ENCODE measurements at places on chromosomes 7 and 10.
A peak's percentile ranks its signal among the peaks of the same experiment; 100 is the strongest.

GRCh38 chr7:128948976-128949760, 11.4 kb downstream of the IRF5 start:
- H3K4me1 ChIP-seq: no peaks in the 10 kb centered on the region
- no peak overlapping the region for H3K4me3 ChIP-seq
- no peak for DNase-seq
- H3K27ac ChIP-seq: no peak overlapping the region

DNA sequence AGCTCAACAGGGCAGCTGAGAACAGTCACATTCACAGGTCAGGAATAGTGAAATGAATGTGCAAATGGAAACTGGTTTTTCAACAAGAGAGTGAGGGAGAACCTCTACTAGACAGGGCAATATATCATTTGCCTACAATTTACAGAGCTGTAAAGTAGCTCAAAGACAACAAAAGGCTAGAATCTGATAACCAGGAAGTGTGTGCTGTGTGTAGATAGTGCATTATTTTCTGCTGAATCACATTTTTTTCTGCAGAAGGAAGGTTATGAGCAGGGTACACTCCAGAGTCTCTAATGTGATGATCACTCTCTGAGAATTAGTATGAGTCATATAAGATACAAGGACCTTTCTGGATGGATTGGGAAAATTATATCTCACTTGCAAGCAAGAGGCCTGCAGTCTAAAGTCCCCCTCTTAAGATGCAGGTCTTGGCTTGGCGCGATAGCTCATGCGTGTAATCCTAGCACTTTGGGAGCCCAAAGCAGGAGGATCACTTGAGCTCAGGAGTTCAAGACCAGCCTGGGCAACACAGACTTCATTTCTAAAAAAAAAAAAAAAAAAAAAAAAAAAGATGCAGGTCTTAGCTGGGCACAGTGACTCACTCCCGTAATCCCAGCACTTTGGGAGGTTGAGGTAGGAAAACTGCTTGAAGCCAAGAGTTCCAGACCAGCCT, 59.9 kb upstream of the COBL start:
- H3K27ac ChIP-seq: no peak overlapping the region
- no peaks in the 10 kb centered on the region for H3K27me3 ChIP-seq
- H3K4me1 ChIP-seq: no peaks in the 10 kb centered on the region
- DNase-seq: no peak
- no peak overlapping the region for H3K4me3 ChIP-seq

- no peaks in the 10 kb centered on the region for H3K27me3 ChIP-seq
- no peaks in the 10 kb centered on the region for H3K4me1 ChIP-seq
- no peak for DNase-seq
- H3K36me3 ChIP-seq: no peaks in the 10 kb centered on the region
Observed at GRCh38 chr7:96837593-96837992, 127.9 kb upstream of the SEM1 start.

DNA sequence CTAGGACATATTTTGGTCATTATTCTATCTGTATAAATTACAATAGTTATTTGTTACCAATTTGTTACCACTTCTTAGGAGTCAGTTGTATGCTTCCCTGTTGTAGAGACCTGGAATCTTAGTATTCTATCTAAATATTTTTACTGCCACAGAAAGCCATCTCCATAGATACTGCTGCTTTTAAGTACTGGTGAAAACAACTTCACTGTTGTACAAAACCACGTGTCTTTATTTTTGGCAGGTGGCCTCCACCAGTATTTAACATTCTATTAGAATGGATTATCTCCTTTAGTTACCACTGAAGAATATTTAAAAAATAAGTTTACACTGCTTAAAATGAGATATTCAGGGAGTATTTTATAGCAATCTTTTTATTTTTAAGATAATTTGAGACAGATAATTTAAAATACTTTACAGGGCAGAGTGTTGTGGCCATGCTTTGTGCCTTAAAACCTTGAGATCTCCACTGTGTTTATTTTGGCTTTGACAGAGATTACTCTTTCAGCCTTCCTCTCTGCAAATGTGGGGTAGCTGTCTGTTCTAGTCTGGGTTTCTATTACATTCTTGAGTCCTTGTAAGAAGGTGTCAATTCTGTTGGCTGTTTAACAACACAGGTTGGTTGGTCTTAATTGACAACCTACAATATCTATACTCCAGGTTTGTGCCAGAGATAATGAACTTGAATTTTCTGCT, 185.6 kb downstream of the LRRC4 start:
- no peak overlapping the region for H3K4me3 ChIP-seq
- peaks cover 7% of the 10 kb centered on the region for H3K36me3 ChIP-seq
- no peaks in the 10 kb centered on the region for H3K27me3 ChIP-seq

- H3K4me3 ChIP-seq: no peak overlapping the region
- H3K27ac ChIP-seq: peak overlapping the region; percentile 49
- no peak for DNase-seq
- H3K36me3 ChIP-seq: no peaks in the 10 kb centered on the region
- H3K4me1 ChIP-seq: no peaks in the 10 kb centered on the region
- H3K27me3 ChIP-seq: no peaks in the 10 kb centered on the region
Observed at GRCh38 chr7:107396990-107397389, 72.9 kb upstream of the GPR22 start.

GRCh38 chr10:930625-931325, 730 bp downstream of the LARP4B start:
- H3K4me1 ChIP-seq: peaks cover 27% of the 10 kb centered on the region
- H3K4me3 ChIP-seq: peak overlapping the region; percentile 91
- DNase-seq: no peak
- H3K27me3 ChIP-seq: no peaks in the 10 kb centered on the region
- peak overlapping the region; percentile 98 for H3K27ac ChIP-seq

GRCh38 chr10:2910656-2911055, 156.7 kb upstream of the PFKP start:
- H3K36me3 ChIP-seq: no peaks in the 10 kb centered on the region
- no peaks in the 10 kb centered on the region for H3K4me1 ChIP-seq
- H3K4me3 ChIP-seq: no peak overlapping the region
- no peaks in the 10 kb centered on the region for H3K27me3 ChIP-seq
- no peak for DNase-seq

DNA sequence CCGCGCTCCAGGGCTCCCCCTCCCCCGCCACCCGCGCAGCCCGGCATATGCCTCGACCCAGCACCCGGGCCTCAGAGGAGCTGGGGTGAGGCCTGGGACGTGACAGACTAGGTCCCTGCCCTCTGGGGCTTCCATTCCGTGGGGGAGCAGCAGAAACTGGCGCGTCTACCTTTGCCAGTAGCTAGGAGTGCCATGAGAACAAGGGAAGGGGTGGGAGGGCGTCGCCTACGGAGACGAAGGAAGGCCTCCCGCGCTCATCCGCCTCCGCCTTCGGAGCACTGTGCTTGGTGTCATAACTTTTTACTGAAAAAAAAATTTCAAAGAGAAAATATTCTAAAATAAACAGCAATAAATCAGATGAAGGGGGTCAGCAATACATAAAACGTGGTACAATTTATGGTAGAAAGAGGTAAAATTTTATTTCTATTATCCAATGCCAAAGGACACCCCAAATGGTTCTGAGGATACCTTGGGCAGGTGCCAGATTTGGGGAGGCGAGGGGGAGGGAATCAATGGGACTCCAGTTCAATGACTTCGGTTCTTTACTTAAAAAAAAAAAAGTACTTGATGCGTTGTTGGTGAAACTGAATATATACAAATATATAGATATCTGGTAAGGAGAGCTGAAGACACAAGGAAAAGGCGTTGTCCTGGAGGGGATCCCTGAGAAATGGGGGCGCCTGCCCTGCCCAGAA, 35.1 kb upstream of the GRID1 start:
- H3K4me3 ChIP-seq: peak overlapping the region; percentile 92
- H3K36me3 ChIP-seq: no peaks in the 10 kb centered on the region
- peak; percentile 66 for DNase-seq
- H3K4me1 ChIP-seq: peaks cover 10% of the 10 kb centered on the region

DNA sequence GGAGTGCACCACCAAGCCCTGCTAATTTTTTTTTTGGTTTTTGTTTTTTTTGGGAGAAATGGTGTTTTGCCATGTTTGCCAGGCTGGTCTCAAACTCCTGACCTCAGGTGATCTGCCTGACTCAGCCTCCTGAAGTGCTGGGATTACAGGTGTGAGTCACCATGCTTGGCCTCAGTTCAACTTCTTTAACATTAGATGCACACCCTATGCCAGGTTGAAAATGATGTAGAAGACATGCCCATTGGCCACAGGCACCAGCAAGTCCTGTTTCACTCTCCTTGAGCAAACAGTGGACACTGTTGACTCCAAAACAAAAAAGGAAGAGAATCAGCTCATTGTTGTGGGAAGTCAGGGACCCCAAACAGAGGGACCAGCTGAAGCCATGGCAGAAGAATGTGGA, 1205.3 kb downstream of the REEP3 start:
- H3K27me3 ChIP-seq: no peaks in the 10 kb centered on the region
- H3K27ac ChIP-seq: no peak overlapping the region
- H3K4me1 ChIP-seq: no peaks in the 10 kb centered on the region
- no peak overlapping the region for H3K4me3 ChIP-seq

DNA sequence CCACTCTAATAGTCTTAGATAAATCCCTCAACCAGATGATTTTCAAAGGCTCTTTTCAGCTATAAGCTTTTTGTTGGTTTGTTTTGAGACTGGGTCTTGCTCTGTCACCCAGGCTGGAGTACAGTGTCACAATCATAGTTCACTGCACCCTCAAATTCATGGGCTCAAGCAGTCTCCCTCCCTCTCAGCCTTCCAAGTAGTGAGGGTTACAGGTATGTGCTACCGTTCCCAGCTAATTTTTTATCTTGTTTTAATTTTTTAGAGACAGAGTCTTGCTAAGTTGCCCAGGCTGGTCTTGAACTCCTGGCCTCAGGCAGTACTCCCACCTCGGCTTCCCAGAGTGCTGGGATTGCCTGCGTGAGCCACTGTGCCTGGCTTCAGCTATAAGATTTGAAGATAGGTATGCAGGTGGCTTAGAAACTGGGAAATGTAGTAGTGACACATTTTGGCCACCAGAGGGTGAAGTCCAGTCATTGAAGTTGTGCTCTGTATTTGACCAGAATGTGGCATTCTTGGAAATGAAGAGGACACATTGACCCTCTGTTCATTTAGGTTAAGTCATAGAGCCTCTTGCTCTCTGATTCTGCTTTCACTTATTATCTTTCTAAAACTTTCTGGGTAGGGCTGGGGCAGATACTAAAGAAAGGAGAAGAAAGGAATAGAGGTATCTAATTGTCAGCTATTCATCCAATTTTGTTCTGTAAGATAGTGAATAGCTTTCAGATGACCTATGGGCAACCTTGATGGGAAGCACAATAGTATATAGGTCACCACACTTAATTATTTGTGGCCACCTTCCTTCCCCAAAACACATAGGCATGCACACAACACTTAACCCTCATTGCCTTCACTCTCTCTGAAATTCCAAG, 36.0 kb downstream of the R3HCC1L start:
- H3K4me3 ChIP-seq: no peak overlapping the region
- H3K27ac ChIP-seq: no peak overlapping the region
- peaks cover 19% of the 10 kb centered on the region for H3K36me3 ChIP-seq
- H3K4me1 ChIP-seq: peaks cover 6% of the 10 kb centered on the region
- DNase-seq: no peak
- H3K27me3 ChIP-seq: no peaks in the 10 kb centered on the region

GRCh38 chr10:112336556-112337201, 37.2 kb upstream of the ACSL5 start:
- H3K27ac ChIP-seq: no peak overlapping the region
- no peaks in the 10 kb centered on the region for H3K36me3 ChIP-seq
- DNase-seq: no peak
- no peaks in the 10 kb centered on the region for H3K27me3 ChIP-seq
- no peaks in the 10 kb centered on the region for H3K4me1 ChIP-seq
- H3K4me3 ChIP-seq: no peak overlapping the region

GRCh38 chr10:48685731-48686130, 1.1 kb downstream of the WDFY4 start:
- no peaks in the 10 kb centered on the region for H3K27me3 ChIP-seq
- DNase-seq: no peak
- H3K36me3 ChIP-seq: no peaks in the 10 kb centered on the region

- no peaks in the 10 kb centered on the region for H3K36me3 ChIP-seq
- H3K4me1 ChIP-seq: no peaks in the 10 kb centered on the region
- no peak for DNase-seq
- peak overlapping the region; percentile 57 for H3K4me3 ChIP-seq
- H3K27ac ChIP-seq: no peak overlapping the region
Observed at GRCh38 chr10:15349112-15349511, 22.0 kb downstream of the FAM171A1 start.

- no peaks in the 10 kb centered on the region for H3K4me1 ChIP-seq
- H3K36me3 ChIP-seq: peaks cover 10% of the 10 kb centered on the region
- no peak overlapping the region for H3K27ac ChIP-seq
Observed at GRCh38 chr7:105487579-105488571, 34.2 kb downstream of the PUS7 start.

DNA sequence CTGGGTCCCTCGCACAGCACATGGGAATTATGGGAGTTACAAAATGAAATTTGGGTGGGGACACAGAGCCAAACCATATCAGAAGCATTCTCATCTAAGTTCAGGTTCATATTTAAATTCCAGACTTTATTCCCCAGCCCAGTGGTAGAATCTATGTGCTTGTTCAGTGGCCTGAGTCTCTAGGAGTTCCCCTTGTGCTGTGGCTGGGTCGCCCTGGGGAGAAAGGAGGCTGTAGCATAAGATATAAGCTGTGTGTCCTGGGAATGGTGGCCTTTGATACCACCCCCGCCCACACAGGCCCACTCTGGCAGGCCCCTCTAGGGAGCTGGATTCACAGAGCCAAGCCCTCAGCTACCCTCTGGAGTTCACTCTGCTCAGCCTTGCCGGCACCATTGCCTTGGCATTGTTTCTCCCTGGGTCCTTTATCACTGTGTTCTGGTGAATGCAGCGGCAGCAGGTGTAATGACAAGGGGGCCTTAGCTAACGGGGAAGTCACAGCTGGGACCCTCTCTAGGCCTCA, 64.2 kb downstream of the MINDY4 start:
- H3K4me3 ChIP-seq: no peak overlapping the region
- H3K27ac ChIP-seq: no peak overlapping the region
- peaks cover 14% of the 10 kb centered on the region for H3K36me3 ChIP-seq
- H3K27me3 ChIP-seq: no peaks in the 10 kb centered on the region

- no peaks in the 10 kb centered on the region for H3K36me3 ChIP-seq
- H3K27ac ChIP-seq: no peak overlapping the region
- H3K27me3 ChIP-seq: no peaks in the 10 kb centered on the region
Observed at GRCh38 chr7:34453150-34453549, 204.9 kb upstream of the NPSR1 start.

- DNase-seq: no peak
- H3K27me3 ChIP-seq: no peaks in the 10 kb centered on the region
- H3K27ac ChIP-seq: no peak overlapping the region
- H3K4me1 ChIP-seq: no peaks in the 10 kb centered on the region
Observed at GRCh38 chr10:80416479-80417098, 8.2 kb downstream of the PRXL2A start.

Data from ascending aorta (tissue), 2 donors.